Sigmoid colon (tissue), 7 donors: ENCODE measurements at places on chromosomes 6 and 20.

DNA sequence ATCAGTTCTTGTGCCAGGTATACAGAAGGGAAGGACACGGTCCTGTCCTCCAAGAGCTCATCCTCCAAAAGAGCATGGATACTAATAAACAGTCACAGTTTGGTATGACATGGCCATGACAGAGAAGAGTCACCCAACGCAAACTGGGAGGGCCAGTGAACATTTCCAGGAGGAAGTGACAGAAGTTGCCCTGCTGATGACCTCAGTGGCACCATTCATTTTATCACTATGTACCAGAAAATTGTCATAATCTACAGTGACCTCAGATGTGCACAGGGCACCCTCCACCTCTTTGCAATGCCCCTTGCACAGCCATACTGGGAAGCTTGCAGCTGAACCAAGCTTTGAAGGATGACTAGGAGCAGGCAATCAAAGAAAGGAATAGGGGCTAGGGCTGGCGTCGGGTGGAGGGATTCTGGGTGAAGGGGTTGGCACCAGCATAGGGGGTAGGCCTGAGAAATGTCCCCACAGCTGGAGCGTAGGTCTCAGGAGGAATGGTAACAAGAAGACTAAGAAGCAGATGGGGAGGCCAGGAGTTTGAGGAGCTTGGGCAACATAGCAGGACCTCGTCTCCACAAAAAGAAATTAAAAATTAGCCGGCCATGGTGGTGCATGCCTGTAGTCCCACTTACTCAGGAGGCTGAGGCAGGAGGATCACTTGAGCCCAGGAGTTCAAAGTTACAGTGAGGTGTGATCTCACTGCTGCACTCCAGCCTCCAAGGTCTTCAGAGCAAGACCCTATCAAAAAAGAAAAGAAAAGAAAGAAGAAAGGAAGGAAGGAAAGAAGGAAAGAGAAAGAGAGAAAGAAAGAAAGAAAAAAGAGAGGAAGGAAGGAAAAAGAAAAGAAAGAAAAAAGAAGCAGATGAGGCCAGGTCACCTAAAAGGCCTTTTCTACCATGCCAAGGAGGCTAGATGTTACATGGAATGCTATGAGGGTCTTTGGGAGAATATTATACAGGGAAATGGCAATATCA lies 65.3 kb upstream of the SNX9 start:
- H3K27ac ChIP-seq, result peak overlapping the region; percentile 55
- no peaks in the 10 kb centered on the region for H3K27me3 ChIP-seq
- no peak overlapping the region for H3K4me3 ChIP-seq
- no peak for DNase-seq
- H3K36me3 ChIP-seq, result no peaks in the 10 kb centered on the region

- H3K4me1 ChIP-seq, result peaks cover 9% of the 10 kb centered on the region
- H3K4me3 ChIP-seq, result no peak overlapping the region
- no peak overlapping the region for H3K27ac ChIP-seq
Measured at GRCh38 chr6:37650071-37650481, 47.6 kb downstream of the MDGA1 start.

- no peak overlapping the region for H3K4me3 ChIP-seq
- no peak for DNase-seq
- H3K27ac ChIP-seq, result no peak overlapping the region
- H3K4me1 ChIP-seq, result no peaks in the 10 kb centered on the region
- H3K27me3 ChIP-seq, result no peaks in the 10 kb centered on the region
- H3K36me3 ChIP-seq, result peaks cover 9% of the 10 kb centered on the region
Measured at GRCh38 chr6:26392932-26393636, 9.0 kb upstream of the BTN3A1 start.

- DNase-seq, result no peak
- H3K27me3 ChIP-seq, result no peaks in the 10 kb centered on the region
- H3K27ac ChIP-seq, result peak overlapping the region; percentile 63
- H3K36me3 ChIP-seq, result no peaks in the 10 kb centered on the region
Measured at GRCh38 chr6:140462453-140463311, 1088.2 kb upstream of the CITED2 start.

GRCh38 chr6:34386316-34387137 lies 5.9 kb downstream of the NUDT3 start:
- H3K4me1 ChIP-seq, result peaks cover 69% of the 10 kb centered on the region
- DNase-seq, result peak; percentile 25
- H3K36me3 ChIP-seq, result no peaks in the 10 kb centered on the region
- H3K4me3 ChIP-seq, result no peak overlapping the region

DNA sequence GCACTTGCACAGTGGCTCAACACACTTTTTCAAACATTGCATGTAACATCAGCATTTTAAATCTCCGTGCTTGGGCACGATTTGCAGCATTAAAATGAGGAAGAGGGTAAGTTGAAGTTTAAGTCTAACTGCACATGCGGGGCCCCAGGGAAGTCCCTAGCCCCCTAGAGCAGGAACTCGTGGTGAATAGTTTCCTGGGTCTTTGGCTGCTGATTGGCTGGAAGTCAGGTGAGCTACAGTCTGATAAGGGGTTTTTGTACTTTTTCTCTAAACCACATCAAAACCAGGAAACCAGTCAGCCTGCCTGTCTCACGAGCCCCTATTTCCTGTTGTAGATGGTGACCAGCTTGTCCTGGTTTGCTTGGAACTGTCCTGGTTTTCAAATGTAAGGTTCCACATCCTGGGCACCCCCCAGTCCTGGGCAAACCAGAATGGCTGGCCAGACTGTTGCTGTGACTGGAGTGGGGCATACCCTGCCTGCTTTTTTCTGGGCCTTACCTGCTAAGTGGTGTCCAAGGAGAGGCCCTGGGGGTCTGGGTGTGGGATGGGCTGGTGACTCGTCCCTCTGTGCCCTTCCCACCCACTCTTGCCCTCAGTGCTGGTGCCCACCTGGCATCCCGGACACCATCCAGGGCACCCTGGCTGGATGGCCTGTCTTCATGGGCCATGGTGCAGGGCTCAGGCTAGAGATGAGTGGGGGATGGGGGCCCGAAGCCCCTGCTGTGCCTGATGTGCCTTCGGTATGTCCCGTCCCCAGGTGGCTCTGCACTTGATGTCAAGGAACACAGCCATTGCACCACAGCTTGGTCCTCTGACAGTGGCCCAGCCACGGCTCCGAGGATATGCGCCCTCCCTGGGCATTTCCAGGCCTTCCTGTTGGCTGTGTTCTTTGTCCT lies 31.8 kb downstream of the SUN5 start:
- H3K4me3 ChIP-seq, result no peak overlapping the region
- DNase-seq, result peak; percentile 60
- H3K4me1 ChIP-seq, result no peaks in the 10 kb centered on the region
- no peaks in the 10 kb centered on the region for H3K27me3 ChIP-seq
- no peaks in the 10 kb centered on the region for H3K36me3 ChIP-seq
